ENCODE measurements at places on chromosomes 16 and 17.
A peak's percentile ranks its signal among the peaks of the same experiment; 100 is the strongest.

- DNase-seq, result no peak
Observed at GRCh38 chr17:82446124-82446523, 4.4 kb downstream of the CYBC1 start.

DNA sequence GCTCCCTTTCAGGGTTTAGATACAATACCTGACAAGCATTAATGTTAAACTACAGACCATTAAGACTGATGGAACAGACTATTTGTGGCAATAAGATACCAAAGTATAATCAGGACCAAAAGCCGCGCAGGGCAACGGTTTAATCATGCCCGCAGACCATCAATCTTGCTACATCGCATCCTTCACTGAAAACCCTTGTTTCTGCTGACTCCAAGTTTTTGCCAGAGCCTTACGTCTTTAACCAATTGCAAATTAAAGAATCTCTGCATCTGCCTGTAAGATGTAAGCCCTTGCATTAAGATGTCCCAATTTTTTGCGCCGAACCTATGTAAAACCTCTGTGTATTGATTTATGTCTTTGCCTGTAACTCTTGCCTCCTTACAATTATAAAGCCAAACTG is 94.2 kb upstream of the RBBP6 start:
- no peak for DNase-seq

DNA sequence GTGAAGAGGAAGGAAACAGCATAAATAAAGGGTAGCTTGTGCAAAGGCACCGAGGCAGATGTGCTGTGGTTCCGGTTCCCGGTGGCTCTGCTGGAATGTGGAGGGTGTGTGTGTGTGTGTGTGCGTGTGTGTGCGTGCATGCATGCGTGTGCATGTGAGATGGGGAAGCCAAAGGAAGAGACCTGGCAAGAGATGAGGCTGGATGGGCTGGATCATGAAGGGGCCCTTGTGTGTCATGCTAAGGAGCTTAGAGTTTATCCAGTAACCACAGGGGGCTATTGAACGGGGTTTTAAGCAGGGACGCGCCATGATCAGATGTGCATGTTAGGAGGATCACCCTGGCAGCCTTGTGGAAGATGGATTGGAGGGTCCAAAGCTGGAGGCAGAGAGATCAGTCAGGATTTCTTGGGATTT is 8.3 kb downstream of the WSCD1 start:
- no peak for DNase-seq

DNA sequence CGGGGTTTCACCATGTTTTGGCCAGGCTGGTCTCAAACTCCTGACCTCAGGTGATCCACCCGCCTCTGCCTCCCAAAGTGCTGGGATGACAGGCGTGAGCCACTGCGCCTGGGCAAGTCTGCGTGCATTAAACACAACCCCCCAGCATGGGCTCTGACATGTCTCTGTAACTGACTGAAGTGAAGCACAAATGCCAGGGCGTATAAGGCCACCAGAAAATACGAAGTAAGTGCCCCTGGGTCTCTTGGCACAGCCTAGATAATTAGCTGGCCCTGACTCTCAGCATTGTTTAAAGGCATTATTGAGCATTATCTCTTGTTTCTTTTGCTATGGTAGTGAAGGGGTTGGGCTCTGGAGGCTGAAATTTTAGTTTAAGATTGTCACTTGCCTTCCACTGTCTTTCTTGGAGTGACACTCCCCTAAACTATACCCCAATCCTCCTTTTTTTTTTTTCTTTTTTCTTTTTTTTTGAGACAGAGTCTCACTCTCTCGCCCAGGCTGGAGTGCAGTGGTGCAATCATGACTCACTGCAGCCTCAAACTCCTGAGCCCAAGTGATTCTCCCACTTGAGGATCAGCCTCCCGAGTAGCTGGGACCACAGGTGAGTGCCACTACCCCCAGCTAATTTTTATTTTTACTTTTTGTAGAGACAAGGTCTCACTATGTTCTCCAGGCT is 8.2 kb upstream of the SEC14L1 start:
- DNase-seq, result peak; percentile 42

- no peak for DNase-seq
Observed at GRCh38 chr17:33109336-33110072, 117.9 kb downstream of the SPACA3 start.

DNA sequence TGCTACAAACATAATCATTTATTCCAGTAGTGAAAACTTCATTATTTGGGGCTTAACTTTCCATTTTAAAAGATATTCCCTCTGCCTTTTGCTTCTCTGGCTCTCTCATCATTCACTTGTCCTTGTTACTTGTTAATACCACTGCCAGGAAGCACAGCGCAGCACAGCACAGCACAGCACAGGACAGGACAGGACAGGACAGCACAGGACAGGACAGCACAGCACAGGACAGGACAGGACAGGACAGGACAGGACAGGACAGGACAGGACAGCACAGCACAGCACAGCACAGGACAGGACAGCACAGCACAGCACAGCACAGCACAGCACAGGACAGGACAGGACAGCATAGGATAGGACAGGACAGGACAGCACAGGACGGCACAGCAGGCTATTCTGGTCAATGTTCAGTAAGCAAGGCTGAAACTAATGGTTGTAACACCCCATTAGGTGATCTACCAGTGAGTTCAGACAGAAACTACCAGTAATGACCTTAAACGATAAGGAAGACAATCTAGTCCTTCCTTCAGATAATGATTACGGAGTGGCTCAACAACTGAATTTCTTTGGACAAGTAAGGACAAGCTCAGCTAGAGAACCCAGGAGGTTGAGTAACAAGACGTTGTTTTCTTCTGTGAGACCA is 31.9 kb downstream of the COG1 start:
- no peak for DNase-seq

GRCh38 chr17:14926526-14927122 is 338.5 kb downstream of the PMP22 start:
- DNase-seq, result peak; percentile 77

DNA sequence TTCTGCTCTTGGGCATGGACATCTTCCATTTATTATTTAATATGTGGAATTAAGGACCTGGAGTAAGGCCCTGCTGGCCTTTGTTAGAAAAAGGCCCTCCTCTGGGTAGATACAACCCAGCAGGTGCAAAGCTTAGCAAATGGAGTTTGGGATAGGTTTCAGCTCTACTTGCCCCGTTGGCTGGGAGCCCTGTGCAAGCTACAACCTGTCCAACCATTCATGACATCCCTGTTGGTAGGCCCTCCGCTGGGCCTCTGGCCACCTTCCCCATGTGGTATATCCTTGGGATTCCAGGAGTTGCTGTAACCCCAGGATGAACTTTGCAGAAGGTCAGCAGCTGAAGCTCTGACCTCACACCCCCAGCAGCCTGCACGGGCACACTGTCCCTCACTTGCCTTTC is 6.4 kb downstream of the NGFR start:
- no peak for DNase-seq

DNA sequence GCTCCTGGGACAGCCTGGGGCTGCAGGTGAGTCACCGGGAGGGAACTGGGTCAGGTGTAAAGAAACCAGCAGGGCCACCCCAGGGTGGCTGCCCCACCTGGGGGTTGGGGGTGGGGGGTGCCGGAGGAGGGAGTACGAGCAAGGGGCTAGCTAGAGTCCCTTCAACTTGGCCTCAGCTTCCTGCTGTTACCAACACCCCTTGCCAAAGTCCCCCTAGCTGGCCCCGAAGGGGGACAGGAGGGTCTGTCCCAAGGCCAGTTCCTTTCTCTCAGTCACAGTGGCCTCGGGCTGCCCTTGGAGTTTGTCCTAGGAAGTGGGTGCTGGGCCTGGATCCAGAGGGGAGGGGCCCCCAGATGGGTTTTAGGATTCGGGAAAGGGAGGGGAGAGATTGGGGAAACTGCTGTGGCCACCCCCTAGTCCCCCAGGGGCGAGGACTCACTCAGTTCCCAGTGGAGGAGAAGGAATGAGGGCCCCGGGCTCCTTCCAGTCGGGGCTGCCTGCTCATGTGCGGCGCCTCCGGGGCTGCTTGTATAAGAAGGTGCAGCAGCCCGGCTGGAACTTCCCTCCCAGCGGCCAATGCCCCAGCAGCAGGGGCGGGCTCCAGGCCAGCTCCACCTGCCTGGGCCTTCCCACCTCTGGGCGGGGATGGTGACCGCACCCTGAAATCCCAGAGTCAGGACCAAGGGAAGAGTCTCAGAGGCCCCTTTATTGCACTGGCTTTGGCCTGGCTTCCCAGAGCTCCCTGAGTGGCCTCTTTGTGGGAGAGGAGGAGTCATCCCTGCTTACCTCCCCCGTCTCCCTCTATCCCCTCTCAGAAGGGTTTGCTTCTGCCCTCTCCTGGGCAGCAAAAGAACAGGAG is 7.3 kb downstream of the ARHGAP27 start:
- DNase-seq, result peak; percentile 89

GRCh38 chr17:61467416-61468262 is 15.4 kb downstream of the TBX4 start:
- DNase-seq, result peak; percentile 65

- DNase-seq, result no peak
Observed at GRCh38 chr17:28573966-28574480, 2.7 kb downstream of the ALDOC start.

DNA sequence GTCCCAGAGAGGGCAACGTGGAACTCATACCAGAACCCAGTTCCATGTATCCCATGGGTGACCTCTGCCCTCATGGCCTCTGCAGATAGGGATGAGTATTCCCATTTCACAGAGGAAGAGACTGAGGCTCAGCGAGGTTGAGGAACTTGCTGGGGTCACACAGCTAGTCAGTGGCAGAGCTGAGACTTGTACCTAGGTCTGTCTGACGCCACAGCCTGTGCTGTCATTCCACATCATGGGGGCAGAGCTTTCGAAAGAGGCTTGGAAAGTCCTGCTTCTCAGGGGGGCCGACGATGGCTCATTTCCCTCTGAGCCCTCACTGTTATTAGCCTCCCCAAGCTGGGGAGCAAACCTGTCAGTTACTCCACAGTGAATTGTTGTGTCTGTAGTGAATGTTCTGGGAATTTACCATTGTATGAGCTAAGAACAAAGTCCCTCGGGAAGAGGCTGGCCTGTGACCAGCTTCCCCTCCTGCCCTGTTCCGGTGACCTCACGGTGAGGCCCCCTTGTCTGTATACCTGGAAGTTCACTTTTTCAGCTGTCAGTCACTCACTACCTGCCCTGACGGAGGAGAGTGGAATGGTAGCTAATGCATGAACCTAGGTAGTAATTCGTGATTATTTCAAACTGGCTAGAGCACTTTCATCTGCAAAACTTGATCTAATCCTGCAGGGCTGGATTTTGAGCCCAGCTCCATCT is 8.9 kb downstream of the METTL22 start:
- DNase-seq, result no peak

GRCh38 chr17:16980813-16981731 is 9.2 kb upstream of the TNFRSF13B start:
- peak; percentile 47 for DNase-seq

- no peak for DNase-seq
Observed at GRCh38 chr16:85041219-85042166, 13.9 kb downstream of the KIAA0513 start.

- no peak for DNase-seq
Observed at GRCh38 chr17:1362065-1362848, 37.8 kb downstream of the YWHAE start.

- no peak for DNase-seq
Observed at GRCh38 chr17:4003131-4003500, 38.9 kb upstream of the ATP2A3 start.

DNA sequence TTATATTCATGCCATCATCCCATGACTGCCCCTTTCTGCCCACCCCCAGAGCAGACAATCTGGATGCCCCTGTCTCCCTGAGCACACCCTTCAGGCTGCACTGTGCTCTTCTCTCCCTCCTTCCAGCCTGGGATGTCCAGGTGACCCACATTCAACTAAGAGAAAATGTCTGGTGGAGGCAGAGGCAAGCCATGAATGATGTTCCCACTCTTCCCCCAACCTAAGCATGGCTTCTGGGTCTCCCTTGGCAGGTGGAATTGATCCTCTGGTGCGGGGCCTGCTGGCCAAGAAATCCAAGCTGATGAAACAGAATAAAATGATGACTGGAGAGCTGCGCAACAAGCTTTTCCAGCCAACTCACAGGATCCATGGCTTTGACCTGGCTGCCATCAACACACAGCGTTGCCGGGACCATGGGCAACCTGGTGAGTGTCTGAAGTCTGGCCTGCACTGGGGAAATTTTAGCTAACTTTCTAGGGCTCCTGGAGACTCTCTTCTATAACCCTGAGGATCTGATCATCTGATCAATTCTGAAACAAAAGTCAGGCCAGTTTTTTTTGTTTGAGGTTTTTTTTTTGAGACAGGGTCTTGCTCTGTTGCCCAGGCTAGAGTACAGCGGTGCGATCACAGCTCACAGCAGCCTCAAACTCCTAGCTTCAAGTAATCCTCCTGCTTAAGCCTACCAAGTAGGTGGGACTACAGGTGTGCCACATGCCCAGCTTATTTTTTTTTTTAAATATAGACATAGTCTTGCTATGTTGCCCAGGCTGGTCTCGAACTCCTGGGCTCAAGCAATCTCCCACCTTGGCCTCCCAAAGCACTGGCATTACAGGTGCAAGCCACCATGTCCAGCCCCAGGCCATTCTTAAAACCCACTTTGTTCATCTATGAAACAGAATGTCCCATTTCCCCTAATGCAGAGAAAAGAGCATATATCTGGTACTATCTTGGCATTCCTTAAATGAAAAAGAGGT is 14.5 kb downstream of the MPO start:
- no peak for DNase-seq

DNA sequence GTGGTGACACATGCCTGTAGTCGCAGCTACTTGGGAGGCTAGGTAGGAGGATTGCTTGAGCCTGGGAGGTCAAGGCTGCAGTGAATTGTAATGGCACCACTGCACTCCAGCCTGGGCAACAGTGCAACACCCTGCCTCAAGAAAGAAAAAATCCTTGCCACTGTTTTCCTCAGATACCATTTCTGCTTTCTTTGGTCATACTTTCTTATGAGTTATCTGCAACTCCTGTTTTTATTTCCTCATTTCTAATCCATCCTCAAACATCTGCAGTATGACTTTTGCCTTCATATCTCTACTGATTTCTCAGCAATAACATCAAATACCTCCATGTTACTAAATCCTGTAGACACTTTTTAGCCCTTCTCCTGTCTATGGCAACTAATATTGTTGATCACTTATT is 3.1 kb upstream of the AP2B1 start:
- DNase-seq, result no peak

DNA sequence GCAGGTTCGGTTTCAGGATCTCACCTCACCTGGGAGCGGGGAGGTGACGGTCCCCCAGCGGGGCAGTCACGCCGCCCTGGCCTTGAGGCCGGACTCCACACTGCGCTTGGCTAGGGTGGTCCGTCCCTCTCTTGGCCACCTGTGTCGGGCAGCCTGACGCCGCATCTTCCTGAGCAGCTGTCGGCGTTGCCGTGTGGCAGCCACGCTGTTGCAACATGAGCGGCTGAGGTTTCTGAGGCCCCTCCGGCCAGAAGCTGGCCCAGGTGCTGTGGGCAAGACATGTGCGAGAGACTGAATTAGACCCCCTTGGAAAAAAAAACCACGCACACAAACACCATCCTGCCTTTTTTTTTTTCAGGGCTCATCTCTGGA is 49.2 kb downstream of the IRF8 start:
- no peak for DNase-seq
